ENCODE measurements at places on chromosomes 13 and 19. TPM values are rescaled to one million over a fixed set of nuclear protein-coding genes. Genes with fewer than 3 reads are reported as not detected.

- no peak for DNase-seq
These were observed 22.4 kb upstream of the RANBP3 start for GRCh38 chr19:6000228-6000847.

GRCh38 chr19:47416643-47416985 lies 2.7 kb downstream of the MEIS3 start:
- DNase-seq: no peak

DNA sequence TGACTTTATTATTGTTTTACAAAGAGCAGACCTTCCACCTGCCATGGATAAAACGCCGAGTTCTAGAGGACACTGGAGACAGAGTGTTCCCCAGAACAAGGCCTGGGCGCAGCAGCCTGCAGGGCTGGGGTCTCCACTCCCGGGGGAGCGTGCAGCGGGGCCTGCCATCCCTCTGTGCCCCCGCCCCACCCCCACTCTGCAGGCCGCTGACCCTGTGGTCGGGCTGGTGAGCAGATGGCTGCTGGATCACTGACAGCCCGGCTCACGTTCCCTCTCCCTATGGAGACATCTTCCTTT lies 8.6 kb upstream of the PTBP1 start:
- no peak for DNase-seq

DNA sequence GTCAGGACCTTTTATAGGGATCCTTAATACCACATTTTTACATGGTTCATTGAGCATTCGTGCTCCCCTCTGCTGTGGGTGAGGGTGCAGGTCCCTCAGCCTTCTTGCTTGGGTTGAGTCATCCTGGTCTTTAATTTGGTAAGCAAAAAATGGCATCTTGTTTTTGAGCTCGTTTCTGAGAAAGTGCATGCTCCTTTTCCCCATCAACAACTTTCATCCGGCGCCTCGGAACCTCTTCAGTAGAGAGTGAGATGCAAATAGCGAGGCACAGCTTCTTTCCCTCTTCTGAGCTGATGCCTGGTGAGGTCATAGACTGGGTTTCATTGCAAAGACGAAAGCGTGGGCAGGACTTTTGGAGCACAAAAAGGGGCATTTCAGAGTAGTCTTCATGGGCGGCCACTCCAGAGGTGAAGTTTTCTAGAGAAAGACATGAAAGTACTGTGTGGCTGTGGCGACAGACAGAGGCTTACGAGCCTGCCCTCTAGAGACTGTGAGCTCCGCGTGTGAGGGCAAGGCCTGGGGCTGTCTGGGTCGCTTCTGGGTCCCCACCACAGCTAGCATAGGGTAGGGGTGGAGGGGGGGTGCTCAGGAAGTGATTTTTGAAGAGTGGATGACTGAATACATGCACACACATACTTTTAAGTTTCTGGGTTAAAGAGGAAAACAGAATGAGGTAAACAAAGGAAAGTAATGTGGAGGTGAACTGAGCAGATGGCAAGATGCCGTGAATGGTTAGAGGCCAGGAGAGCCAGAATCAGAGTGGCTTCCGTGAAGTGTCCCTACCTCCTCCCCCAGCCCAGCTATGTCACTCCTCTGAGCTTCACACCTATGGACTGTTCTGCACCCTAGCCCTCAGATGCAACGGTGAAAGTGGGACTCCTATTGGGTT lies 44.3 kb downstream of the BBC3 start:
- no peak for DNase-seq

- DNase-seq: no peak
These were observed 209.3 kb downstream of the KCNRG start for GRCh38 chr13:50224534-50224933.

- no peak for DNase-seq
These were observed 40.6 kb downstream of the SOHLH2 start for GRCh38 chr13:36173571-36174322.

- no peak for DNase-seq
These were observed 96.5 kb downstream of the MIPEP start for GRCh38 chr13:23792680-23793079.

Gene KIR2DL3
- total RNA-seq: not detected

DNA sequence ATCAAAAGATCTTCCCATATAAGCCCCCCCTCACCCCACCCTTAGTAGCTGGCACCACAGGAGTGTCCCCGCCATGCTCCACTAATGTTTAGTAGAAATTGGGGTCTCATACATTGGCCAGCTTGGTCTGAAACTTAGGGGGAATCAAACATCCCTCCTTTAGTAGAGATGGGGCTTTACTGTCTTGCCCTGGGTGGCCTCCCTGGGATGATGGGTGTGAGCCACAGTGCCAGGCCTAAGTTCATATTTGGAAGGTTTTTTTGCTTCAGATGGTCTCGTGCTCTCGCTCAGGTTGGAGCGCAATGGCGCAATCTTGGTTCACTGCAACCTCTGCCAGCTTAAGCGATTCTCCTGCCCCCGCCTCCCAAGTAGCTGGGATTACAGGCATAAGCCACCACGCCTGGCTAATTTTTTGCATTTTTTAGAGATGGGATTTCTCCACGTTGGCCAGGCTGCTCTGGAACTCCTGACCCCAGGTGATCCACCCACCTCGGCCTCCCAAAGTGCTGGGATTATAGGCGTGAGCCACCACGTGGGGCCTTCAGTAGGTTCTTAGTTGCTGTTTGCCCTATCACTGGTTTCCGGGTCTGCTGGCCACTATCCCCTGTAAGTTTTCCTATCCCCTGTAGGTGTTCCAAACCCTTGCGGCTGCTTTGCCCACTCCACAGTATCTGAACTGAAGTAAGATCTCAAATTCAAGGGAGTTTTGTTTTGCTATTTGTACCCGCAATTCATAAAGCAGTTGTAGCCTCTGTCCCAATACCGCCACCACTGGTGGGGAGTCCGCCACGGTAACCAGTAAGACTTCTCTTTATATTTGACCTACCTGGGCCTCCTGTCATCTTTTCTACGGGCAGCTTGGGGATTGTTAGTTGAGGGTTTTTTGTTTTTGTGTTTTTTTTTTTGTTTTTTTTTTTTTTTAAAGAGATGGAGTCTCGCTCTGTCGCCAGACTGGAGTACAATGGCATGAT lies 34.1 kb downstream of the NLRP12 start:
- no peak for DNase-seq

Gene KLK4
- total RNA-seq: 0.48 TPM

DNA sequence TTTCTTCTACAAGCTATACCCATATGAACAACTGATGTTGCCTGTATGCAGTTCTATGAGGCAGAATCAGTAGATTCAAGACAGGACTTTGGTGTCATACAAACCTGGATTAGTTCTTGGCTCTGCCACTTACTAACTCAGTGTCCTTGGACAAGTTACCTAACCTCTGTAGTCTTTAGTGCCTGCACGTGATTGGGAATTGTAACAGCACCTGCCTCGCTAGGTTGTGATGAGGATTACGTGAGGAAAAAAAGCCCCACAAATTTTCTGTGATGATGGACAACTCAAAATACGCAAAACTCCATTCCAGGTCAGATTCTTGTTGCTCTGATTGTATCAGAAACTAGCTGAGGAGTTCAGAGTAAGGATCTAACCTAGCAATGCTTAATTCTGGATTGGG lies 89.3 kb downstream of the LRCH1 start:
- DNase-seq: no peak

GRCh38 chr19:16025108-16026101 lies 50.9 kb upstream of the TPM4 start:
- no peak for DNase-seq

GRCh38 chr13:110415669-110416068 lies 108.6 kb downstream of the COL4A2 start:
- DNase-seq: no peak

DNA sequence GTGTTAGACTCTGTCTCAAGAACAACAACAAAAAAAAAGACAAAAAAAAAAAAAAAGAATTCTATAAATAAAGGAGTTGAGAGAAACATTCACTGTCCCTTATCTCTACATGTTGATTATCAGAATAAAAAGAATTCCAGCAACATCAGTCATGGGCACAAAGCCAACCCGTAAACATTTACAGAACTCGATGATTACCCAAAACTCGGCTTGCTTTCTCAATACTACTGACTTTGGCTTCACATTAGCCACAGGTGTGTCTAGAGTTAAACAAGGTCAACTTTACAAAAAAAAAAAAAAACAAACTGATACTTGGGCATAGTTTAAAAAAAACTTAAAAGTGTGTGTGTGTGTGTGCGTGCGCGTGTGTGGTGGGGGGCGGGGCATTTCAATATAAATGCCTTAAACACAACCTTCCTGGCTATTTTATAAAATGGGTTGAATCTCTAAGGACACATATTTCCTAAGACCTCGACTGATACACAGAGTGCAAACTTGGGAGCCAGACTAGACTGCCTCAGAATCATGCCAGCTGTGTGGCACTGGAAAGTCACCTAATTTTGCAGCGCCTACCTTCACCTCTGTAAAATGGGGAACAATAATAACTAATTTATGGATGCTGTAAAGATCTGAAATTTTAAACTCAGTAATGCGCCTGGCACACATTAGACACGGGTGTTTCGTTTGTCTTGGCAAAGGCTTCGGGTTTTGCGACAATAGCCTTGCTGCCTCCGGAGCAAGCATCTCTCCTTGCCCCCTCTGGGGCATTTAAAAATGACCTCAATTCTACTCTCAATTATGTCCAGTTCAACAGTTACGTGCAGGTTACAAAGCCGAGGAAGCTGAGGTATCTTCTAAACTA lies 922 bp downstream of the EBPL start:
- DNase-seq: peak; percentile 13

Gene SMIM17
- 0.55 TPM for total RNA-seq

DNA sequence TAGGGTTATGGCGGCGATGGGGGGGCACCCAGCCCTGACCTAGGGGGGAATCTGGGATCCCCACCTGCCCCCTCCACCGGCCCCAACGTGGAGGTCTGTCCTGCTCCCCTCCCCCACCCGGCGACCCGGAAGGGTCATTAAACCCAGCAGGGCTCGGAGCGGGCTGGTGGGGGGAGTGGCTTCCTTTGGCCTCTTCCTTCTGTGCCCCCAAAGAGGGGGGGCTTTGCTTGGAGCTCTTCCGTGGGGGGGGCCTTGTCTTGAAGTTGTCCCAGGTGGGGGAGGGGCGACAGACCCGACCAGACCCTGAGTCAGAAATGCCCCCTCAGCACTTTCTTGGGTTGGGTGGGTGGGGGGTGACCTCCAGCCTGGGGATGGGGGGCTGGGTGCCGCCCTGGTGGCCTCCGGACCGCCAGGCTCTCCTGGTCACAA lies 1.5 kb downstream of the ARID3A start:
- no peak for DNase-seq

DNA sequence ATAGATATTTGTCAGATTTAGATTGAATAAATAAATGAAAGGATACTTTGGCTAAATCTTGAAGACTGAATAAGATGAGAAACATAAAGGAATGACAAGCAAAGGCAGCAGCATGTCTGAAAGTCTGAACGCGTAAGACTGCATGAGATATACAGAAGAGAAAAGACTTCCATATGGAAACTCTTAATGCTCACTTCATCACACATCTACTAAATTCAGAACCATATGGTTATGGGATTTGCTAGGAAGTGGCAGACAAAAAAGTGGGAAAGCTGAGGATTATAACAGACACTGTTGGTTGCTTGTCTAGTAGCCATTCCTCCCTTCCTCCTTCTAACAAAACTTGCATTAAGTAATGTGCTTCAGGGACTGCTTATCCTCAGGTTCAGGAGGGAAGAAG lies 446.7 kb downstream of the KCTD12 start:
- DNase-seq: no peak

DNA sequence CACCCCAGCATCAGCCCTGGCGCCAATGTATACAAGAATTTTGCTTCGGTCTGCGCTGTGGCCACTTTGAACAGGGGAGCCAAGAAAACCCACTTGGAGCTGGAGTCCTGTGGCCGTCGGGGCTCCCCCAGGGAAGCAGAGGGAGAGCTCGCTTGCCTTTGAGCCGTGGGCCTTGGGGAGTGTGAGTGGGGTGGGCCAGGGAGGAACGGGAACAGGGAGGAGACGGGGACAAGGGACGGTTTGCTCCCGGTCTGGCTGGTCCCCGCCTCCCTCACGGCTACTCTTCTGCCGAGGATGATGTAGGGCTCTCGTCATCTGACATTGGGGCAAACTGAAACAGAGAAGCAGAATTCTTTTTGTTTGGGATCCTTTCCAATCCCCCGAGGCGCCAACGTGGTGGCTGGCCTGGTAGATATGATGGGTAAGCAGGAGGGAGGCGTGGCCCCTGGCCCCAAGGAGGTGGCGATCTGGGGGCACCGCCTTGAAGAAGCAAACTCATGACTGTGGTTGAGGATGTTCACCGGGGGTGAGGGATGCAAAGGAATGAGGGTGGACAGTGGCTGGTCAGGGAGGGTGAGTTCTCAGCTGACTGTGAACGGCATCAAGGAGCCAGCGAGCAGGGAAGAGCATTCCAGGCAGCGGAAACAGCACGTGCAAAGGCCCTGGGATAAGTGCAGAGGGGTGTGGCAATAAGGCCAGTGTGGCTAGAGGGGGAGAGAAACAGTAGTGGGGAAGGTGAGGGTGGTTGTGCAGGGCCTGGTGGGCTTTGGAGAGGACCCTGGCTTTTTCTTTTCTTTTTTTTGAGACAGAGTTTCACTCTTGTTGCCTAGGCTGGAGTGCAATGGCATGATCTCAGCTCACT lies 10.9 kb upstream of the SPC24 start:
- no peak for DNase-seq

Gene SRRM5
- total RNA-seq: 0.12 TPM

DNA sequence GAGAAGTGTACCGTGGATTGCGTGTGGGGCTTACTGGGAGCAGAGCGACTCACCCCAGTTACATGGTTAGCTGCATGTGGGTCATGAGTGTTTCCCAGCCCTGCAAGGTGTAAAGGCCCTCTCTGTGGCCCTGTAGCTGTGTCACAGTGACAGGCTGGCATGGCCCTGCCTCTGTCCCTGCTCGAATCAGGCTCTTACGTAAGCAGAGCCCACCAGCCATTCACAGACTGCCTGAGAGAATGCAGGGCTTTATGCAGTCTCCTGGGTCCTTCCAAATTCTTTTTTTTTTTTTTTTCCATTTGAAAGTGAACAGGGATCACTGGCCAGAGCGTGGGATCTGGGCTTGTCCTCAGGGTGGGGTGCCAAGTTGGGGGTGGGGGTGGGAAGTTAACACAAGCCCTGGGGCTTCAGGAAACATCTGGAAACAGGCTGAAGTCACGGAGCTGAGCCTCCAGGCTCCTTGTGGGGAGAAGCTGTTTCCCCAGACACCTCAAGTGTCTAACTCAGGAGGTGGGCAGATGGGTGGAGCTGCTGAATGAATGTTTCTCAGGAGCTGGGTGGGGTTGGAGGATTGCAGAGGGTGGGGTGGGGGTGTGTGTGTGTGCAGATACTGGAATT lies 13.4 kb downstream of the TECR start:
- no peak for DNase-seq

GRCh38 chr13:46213242-46213641 lies 1.5 kb downstream of the LRRC63 start:
- no peak for DNase-seq

DNA sequence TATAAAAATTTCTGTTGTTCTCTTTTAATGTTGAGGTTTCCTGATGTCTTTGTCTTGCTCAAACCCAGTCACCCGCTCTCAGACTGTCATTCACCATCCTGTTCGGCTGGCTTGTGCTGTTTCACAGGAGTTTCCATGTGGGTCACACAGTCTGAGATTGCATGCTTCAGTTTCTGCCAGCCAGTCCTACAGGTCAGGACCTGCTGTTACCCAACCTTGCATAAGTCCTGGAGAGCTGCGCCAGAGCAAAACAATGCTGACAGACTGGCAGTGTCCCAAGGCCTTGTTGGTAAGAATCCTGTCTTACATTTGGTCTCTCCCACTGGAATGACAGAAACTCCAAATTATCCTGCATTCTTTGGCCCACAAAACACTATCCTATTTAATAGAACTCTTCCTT lies 340.0 kb upstream of the SLITRK5 start:
- no peak for DNase-seq
